ENCODE measurements at places on chromosomes 5 and 9.

DNA sequence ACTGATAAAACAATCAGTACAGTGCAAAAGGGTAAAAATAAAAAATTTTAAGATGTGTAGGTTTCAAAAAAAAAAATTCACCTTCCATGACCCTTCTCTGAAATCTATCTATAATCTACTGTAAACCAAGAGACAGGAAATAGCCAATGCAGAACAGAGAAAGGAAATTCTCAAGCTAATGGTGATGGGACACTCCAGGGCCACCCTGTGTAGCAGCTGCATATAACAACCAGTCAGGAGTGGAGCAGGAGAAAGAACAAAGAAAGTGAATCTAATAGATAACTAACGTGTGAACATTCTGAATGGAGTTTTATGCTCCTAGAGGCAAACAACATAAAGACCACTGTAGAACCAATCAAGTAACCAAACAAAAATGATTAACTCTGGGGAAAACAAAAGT lies 16.6 kb downstream of the SPTLC1 start:
- DNase-seq, result no peak

DNA sequence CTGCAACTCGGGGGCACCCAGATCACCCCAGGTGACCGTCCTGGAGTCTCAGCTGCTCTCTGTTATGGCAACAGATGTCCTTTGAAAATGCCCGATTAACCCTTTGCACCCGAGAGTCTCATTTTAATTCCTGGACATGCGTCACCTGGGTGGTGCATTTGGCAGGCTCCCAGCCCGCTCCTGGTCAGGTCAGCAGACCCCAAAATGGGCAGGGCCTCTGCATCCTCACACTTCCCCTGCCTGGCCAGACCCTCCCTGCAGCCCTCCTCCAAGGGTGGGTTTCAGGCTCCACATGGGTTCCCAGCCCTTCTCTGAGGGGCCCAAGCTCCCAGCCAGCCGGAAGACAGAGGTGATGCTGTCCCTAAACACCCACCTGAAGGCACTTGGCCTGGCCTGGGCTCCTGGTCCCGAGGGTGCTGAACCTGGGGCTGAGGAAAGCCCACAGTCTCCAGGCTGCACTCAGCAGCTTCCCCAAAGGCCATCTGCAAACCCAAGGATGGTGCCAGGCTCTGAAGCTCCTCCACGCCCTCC lies 69.4 kb downstream of the PSMB7 start:
- no peak for DNase-seq

GRCh38 chr5:119930490-119930889 lies 301.1 kb downstream of the FAM170A start:
- DNase-seq, result no peak

- DNase-seq, result no peak
Observed at GRCh38 chr9:111853450-111853827, 43.2 kb upstream of the UGCG start.

DNA sequence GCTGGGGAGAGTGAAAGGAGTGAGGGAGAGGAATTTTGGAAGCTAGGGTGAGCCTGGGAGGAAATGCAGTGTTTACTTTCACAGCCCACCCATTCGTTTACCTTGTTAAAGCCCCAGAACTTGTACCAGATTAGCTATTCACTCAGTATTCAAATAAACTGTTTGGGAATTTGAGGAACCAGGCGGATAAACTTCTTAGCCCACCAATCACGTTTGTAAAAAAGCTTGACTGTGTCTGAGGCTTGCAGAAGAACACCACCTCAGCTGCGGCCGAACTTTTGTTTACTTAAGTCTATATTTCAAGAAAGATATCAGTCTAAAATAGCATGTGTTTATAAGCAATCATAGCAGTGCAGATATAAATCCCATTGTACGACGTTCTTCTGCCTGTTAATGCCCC lies 5.2 kb upstream of the TLE1 start:
- DNase-seq, result no peak

GRCh38 chr9:94881454-94881853 lies 155.0 kb downstream of the AOPEP start:
- no peak for DNase-seq

DNA sequence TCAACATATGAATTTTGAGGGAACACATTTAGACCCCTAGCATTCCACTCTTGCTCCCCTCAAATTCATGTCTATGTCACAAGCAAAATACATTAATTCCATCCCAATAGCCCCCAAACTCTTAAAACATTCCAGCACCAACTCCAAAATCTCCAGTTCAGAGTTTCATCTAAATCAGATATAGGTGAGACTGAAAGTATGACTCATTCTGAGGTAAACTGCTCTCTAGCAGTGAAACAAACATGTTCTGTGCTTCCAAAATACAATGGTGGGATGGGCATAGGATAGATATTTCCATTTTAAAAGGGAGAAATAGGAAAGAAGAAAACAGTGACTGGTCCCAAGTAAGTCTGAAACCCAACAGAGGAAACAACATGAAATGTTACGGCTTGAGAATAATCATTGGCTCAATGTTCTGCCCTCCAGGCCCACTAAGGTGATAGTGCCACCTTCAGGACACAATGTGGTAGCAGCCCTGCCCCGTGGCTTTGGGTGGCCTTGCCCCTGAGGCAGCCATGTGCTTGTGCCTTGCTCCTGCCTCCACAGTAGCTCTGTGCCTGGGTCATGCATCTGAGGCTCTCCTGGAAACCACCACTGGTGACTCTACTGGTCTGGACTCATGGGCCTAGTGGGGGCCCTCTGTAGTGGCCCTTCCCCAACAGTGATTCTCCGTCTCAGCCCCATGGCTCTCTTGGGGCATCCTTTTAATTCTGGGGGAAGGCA lies 36.4 kb upstream of the IPPK start:
- no peak for DNase-seq

DNA sequence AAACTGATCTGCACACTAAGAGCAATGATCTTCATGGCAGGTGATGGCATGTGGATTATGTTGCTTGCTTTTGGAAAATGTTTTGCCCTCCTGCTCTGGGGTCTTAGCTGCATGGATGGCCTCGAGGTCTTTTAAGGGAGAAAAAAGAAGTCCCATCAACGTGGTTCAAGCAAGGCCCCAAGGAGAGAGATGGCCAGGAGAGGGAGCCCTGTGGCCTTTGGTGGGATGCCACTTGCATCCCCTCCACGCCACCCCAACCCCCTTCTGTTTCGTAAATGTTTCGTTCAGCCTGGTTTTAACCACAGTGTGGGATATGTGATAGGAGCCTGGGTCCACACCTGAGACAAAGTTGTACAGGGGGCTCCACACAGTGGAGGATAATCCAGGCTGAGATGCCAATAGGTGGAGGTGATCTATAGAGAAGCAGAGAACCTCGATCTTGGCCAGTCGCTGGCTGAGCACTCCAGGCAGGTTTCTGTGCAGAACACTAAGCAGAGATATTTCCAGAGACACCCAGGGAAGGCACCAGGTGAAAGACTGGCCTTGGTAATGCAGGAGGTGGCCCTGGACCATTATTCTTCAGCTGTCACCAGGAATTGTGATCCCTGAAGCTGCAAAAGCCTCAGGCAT lies 25.8 kb upstream of the FRRS1L start:
- no peak for DNase-seq

DNA sequence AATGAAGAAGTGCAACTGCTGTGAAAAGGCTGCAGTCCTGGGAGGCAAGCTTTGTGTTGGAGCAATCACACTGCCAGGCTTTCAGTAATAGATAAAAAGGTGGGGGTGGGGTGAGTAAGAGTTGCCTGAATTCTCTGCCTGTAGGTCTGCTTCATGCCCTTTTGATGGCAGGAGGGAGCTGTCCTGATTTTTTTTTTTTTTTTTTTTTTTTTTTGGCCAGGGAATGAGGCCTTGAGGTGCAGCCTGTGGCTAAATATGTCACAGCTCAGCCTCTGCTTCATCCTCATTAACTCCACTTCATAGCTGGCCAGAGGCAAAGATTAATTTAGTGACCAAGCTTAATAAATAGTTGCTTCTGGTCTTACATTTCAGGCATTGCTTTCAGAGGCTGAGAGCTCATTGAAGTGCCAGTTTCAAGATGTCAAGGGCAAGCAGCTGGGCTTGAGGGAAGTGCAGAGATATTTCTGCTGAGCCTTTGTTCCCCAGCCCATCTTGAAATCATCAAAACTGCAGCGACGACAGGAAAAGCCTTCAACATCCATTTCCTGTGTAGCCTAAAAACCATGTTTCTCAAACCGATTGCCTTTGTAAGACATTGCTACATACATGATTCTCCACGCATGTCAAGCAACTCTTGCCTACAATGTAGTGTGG lies 134.7 kb downstream of the MACIR start:
- DNase-seq, result no peak

DNA sequence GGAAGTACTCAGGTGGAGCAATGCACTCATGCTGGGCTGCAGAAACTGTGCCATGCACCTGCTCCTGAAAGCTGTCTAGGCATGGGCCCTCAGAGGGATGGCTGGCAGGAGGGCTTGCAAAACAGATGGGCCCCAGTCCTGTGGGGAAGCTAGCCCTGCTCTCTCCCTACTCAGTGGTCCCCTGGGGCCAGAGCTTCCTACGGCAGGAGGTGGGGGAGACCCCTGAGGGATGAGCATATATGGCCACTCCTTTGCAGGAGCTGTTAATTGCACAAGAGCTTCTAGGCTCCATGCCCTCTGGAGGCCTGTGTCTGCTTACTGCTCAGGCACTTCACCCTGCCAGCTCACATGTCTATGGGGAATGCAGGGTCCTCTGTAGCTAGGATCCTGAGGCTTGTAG lies 545.3 kb upstream of the PTPRD start:
- no peak for DNase-seq

DNA sequence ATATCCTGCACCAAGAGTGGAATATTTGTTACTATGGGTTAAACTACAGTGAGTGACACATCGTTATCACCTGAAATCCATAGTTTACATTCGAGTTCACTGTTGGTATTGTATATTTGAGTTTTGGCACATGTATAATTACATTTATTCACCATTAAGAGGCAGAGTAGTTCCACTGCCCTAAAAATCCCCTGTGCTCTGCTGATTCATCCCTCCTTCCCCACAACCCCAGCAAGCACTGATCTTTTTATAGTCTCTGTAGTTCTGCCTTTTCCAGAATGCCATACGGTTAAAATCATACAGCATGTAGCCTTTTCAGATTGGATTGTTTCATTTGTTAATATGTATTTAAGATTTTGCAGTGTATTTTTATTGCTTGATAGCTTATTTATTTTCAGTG lies 495.2 kb downstream of the DIRAS2 start:
- DNase-seq, result no peak

DNA sequence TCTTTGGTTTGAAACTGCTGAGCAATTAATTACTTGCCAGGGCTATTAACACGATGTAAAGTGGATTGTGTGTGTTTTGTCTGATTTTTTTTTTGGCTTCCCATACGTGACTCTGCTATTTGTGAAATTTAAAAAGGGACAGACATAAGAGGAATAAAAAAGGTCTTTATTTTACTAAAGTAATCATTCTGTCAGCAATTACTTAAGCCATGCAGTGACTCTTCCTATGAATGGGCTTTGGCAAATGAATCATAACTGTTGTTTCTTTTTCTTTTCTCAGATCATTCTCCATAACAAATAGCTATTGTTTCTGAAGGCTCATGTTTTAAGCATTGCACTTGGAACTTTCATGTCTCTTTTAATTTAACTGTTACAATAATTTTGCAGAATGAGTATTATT lies 461.3 kb upstream of the RORB start:
- no peak for DNase-seq

DNA sequence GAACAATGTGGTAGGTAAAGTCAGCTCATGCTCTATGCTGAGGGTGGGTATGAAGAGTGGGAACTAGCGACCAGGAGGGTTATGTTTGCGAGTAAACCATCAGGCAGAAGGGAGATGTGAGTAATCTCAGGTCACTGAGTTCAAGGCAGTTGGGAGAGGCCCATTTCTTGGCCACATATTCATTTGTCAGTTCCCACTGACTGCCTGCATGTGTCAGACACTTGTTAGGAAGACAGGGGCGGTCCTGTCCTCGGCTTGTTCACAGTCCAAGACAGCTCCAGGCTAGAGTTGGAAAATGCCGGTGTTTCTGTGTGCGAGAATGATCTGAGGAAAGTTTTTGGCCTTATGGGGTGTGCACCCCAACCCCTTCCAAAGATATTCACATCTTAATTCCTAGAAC lies 48.6 kb upstream of the GDNF start:
- no peak for DNase-seq

DNA sequence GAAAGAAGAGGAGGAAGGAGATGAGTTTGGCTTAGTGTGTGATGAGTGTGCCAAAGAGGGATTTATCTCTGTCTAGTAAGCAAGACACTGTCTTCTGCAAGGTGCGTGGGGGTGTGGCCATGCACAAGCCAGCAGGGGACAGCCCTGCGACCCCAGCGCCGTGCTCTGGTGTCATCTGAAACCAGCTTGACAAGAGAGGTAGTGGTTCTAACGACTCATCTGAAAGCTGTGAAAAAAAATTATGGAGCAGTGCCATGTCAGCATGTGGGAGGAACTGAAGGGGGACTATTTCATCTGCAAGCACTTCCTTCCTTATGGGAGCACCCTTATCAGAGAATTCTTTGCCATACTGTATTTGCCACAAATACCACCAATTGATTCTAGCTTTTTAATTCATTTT lies 398.6 kb downstream of the PSAT1 start:
- no peak for DNase-seq

DNA sequence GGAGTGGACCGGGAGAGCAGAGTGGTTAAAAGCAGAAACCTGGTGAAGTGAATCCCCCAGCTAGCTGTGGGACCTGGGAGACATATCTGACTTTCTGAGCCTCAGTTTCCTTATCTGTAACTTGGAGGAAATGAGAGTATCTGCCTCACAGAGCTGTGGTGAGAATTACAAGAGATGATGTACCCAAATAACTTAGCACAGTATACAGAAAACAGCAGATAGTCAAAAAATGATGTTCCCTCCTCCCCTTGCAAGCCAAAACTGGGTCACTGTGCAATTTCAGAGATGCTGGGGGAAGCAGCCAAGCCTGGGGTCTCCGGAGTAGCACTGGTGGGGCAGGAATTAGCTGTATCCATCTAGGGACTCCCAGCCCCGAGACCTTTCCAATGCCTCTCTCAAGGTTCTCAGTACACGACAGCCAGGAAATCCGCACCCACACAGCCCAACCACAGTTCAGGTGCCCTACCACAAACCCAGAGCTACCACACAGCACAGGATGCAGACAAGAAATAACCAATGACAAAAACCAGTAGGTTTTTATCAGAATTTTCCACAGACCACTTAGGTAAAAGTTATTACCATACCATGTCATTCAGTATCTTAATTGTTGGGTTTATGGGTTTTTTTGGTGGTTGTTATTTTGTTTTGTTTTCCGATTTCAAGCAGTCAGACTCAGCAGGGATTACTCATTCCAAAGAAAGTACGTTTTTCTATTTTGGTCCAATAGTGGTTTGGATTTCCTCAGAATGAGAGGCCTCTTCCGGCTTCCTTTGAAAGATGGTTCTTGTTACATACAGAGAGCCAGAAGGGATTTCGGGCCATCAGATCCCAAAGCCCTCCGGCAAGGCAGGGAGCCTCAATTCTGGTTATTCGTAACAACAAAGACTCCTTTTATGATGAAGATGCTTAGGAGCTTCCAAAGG lies 4.9 kb upstream of the HRH2 start:
- DNase-seq, result peak; percentile 85

Measured in central memory CD4-positive, alpha-beta T cell (primary cell).